ENCODE measurements at places on chromosomes 12 and 14. TPM values are rescaled to one million over a fixed set of nuclear protein-coding genes. Genes with fewer than 3 reads are reported as not detected.

GRCh38 chr12:89524541-89525304 is at the start of gene GALNT4:
Gene GALNT4 (minus strand): TSS chr12:89524796. CDS start chr12:89524549, 247 bp downstream.
- peak; percentile 95 for DNase-seq
- peak within 1 kb of the TSS; percentile 96 for H3K27ac ChIP-seq
- H3K4me3 ChIP-seq: peak within 1 kb of the TSS; percentile 98
- no peaks in the 10 kb centered on the region for H3K27me3 ChIP-seq
- H3K4me1 ChIP-seq: peaks cover 36% of the 10 kb centered on the region

CDKN1B gene
- total RNA-seq: 78.9 TPM

- no peak overlapping the region for H3K4me3 ChIP-seq
- no peak overlapping the region for H3K27ac ChIP-seq
- DNase-seq: no peak
- H3K4me1 ChIP-seq: no peaks in the 10 kb centered on the region
Observed at GRCh38 chr12:9118158-9118557, 2.4 kb upstream of the A2M start.

- DNase-seq: no peak
- H3K36me3 ChIP-seq: no peaks in the 10 kb centered on the region
- H3K4me1 ChIP-seq: no peaks in the 10 kb centered on the region
- peaks cover 26% of the 10 kb centered on the region for H3K27me3 ChIP-seq
- H3K4me3 ChIP-seq: no peak overlapping the region
Observed at GRCh38 chr14:24673059-24673458, 39.1 kb upstream of the GZMB start.

CELA1 gene
- not detected for total RNA-seq

DNA sequence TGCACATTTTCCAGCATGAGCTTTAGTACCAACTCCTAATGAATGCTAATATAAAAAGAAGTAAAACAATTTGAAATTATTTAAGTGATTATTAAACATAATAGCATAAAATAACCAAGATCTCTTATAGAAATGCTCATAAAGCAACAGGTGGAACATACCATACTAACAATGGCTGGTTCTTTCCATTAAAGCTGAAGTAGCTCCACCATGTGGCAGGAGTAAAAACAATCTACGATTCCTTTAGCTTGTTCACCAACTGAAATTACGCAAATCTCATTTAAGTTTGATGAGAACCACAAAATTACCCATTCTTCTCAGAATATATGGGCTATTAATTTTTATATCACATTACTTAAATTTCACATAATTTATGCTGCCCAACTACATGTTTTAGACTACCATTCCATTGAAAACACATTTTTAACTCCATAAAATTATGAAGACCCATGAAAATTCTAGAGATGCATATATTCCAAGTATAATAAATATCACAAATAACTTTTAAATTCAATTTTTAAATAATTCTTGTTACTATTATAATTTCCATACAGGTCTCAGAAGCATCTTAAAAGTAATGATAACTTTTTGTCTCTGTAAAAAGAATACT is 213.6 kb downstream of the DAD1 start:
- H3K4me1 ChIP-seq: peaks cover 11% of the 10 kb centered on the region
- H3K4me3 ChIP-seq: no peak overlapping the region
- H3K27me3 ChIP-seq: peaks cover 49% of the 10 kb centered on the region
- no peaks in the 10 kb centered on the region for H3K36me3 ChIP-seq
- no peak for DNase-seq

NTF3 gene
- 1.1 TPM for total RNA-seq

- no peaks in the 10 kb centered on the region for H3K36me3 ChIP-seq
- DNase-seq: no peak
- no peak overlapping the region for H3K4me3 ChIP-seq
Observed at GRCh38 chr12:49288412-49288853, 6.5 kb upstream of the PRPH start.
